ENCODE measurements at places on chromosomes 3 and 15.

DNA sequence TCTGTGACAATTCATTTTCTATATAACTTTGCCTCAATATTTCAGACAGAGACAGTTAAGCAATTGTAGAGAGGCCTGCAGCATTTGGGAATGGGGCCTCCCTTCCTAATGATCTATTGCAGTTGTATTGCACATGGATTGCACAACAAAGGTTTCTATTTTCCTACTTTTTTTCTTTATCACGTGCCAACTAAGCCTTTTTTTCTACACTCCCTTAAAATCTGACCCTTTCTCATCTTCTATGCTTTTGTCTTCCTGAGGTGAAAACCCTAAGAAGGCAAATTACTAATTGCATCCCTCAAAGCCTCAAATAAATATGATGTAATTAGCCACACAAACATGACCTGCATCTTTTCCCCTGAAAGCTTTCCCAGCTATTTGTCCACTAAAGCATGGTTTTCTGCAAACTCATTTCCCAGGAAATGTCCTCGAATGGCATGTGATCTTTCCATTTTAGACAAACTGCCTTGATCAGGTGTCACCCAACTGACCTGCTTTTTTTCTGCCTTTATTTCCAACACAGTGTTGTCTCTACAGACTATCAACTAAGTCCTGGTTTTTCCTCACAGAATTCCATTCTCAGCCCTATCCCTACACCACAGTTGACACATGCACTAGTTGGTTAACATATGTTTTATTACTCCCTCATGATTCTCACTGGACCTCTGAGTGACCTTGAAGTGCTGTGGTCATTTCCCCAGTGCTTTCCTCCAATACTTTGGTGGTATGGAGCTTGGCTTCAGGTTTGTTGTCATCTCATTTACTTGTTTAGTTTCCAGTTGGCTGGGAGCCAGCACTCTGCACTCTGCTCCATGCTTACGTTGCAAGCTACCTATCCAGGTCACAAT is 31.9 kb upstream of the TSC22D2 start:
- no peak for DNase-seq

GRCh38 chr3:47592066-47592795 is 13.6 kb upstream of the CSPG5 start:
- DNase-seq = no peak

DNA sequence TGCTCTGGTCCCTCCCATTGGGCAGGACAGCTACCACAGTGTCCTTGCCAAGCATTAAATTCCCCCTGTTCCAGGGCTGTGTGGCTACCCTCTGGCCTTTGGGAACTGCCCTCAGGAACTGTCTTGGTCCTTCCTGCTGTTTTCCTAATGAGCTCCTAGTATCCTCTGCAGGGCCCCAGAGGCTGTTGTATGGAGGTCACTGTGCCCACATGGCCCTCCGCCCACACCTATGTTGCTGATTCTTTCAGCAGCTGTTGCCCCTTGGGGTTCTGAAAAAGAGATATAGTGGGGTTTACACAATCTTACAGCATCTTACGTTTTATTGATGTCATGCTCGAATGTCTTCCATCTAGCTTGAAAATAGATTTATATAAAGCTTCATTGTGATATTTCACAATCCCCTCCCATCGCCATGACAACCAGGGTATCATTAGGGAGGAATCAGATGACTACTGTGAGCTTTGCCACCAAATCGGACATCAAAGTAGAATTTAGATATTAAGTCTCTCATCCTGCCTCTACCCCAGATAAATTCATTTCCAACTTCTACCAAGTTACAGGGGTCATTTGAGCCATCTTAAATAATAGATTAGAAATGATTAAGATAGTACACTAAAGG is 97.1 kb upstream of the NR2E3 start:
- DNase-seq = peak; percentile 15

GRCh38 chr15:73982222-73982962 is 9.7 kb downstream of the STOML1 start:
- DNase-seq = no peak

GRCh38 chr15:38598749-38599148 is 34.1 kb upstream of the RASGRP1 start:
- no peak for DNase-seq

DNA sequence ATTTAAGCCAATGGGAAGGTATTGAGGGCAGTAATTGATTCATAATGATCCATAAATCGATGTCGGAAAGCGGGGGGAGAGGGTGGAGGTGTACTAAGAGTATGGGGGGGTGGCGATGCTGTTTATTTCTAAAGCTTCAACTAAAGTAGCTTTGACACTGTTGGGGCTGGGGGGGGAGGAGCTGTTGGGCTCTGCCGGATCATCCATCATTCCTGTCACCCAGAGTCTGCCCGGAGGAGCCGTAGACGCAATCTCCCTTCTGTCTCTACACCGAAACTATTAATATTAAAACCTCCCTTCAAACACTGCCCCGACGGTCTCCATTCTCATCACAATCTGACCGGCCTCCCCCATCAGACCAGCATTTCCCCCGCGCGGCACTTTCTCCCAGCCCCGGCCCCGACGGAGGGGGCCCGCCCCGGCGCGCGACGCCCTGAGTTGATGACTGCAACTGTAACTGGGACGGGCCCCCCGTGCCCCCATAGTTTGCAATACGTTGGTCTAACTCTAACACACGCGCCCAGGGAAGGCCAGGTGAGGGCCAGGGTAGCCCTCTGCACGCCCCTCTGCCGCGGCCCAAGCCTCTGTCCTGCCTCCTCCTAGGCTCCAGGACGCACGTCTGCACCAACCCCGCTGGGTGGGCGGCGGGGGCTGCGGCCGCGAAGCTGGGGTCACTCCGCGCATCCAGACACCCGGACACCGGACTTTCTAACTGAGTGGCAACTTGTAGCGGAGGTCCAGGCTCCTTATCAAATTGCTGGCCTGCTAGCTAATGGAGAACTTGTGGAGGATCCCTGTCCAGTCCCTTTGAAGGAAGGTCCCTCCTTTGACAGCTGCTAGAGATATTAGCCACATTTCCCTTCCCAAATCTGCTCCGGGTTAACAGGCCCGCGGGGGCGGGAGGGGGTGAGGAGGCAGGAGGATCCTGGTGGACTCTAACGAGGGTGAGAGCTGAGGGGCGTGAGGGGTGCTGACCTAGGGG is 212.0 kb downstream of the MEIS2 start:
- no peak for DNase-seq

DNA sequence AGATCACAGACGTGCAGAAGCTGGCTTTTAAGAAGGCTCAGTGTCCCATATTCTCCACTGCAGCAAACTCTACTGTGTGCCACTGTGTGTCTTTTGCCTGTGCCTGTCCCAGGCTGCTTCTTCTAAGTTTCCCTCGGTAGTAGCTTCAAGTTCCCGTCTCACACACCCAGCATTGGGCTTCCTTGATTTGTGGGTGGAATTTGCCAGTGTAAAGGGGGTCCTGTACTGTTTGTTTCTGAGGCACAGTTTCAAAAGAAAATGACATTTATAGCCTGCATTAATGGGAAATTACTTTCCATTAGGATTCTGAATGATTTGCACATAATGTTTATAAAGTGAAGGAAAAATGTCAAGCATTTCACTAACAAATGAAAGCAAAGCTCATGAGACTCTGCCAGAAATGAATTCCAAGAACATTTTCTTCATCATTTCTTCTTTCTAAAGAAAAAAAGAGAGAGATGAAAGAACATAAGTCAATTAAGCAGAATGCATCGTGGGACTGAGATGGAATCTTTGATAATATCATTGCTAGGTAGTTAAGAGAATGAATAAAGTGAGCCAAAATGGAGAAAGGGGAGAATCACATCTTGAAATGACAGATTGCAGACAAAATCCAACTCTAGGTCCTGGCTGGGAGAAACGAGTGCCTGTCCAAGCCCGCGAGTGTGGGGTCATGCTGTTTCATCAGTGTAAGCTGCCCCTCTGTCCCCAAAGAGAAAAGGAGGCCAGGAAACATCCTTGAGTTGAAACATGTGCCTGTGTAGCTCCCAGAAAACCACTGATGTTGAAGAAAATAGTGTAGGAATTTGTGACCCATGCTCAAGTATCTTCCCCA is 48.6 kb upstream of the ADAMTSL3 start:
- no peak for DNase-seq

GRCh38 chr15:24878153-24878552 is 76.6 kb upstream of the SNRPN start:
- peak; percentile 29 for DNase-seq

GRCh38 chr3:65039754-65040210 is 352.0 kb upstream of the ADAMTS9 start:
- no peak for DNase-seq

GRCh38 chr3:150666167-150666566 is 37.6 kb downstream of the ERICH6 start:
- DNase-seq = no peak

DNA sequence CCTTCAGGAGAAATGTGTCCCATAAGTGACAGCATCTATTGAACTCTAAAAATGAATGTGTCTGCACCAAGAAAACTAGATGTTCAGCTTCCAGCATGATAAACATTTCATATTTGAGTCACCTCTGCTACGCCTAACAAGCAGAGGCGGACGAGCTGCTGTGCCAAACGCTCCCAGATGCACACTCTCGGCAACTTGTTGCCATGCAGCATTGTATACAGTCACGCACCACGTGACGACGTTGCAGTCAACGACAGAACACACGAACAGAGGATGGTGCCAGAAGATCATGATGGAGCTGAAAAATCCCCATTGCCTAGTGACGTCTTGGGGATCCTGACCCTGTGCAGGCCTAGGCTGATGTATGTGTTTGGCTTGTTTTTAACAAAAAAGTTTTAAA is 137.5 kb downstream of the XXYLT1 start:
- DNase-seq = no peak

GRCh38 chr3:114509756-114510155 is 215.9 kb downstream of the TIGIT start:
- no peak for DNase-seq

DNA sequence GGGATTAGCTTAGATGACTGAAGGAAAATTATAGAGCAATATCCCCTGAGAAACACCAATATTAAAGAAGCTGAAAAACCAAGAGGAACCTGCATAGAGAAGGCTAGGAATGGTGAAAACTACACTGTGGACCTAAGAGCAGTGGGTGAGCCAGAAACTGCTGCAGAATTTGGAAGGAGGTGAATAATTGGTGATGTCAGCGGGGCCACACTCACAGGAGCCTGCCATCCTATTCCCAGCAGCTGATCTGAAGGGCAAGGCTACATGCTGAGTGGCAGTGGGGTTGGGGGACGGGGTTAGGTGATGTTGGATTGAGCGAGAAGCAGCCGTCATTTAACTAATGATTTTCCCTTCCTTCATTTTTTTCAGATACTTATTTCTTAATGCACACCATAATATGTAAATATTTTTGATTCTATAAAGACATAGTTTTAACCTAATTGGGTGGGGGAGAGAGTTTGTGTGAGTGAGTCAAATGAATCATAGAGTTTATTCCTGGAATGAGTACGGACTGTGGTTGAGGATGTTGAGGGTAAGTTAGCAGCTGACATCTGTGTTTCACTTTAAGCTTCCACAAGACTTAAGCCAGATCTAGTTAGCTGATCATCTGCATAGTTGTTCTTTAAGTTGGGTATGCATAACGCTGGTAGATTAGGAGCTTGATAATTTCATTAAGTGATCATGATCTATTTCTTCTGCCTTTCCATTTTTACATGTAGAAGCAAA is 222.8 kb downstream of the PTPRG start:
- no peak for DNase-seq

GRCh38 chr15:29913528-29914135 is 91.4 kb upstream of the TJP1 start:
- no peak for DNase-seq

- peak; percentile 64 for DNase-seq
These were observed 42.1 kb upstream of the TSPAN3 start for GRCh38 chr15:77112838-77113504.

DNA sequence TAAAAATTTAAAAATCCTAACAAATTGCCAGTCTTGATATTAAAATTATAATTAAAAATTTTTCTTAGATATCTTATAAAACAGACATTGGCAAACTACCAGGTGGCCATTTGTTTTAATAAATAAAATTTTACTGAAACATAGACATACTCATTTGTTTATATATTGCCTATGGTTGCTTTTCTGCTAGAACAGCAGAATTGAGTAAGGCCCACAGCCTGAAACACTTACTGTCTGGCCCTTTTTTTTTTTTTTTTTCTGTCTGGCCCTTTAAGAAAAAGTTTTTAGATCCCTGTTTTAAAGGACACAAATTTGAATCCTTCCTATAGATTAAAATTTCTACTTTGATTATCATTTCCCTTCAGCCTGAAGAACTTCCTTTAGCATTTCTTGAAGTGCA is 60.5 kb upstream of the CTDSPL2 start:
- no peak for DNase-seq

- peak; percentile 65 for DNase-seq
These were observed 124.3 kb downstream of the FBLN2 start for GRCh38 chr3:13673207-13673606.

GRCh38 chr3:193033226-193033780 is 115.6 kb upstream of the MB21D2 start:
- DNase-seq = no peak

GRCh38 chr3:67386451-67386850 is 268.0 kb downstream of the SUCLG2 start:
- no peak for DNase-seq

DNA sequence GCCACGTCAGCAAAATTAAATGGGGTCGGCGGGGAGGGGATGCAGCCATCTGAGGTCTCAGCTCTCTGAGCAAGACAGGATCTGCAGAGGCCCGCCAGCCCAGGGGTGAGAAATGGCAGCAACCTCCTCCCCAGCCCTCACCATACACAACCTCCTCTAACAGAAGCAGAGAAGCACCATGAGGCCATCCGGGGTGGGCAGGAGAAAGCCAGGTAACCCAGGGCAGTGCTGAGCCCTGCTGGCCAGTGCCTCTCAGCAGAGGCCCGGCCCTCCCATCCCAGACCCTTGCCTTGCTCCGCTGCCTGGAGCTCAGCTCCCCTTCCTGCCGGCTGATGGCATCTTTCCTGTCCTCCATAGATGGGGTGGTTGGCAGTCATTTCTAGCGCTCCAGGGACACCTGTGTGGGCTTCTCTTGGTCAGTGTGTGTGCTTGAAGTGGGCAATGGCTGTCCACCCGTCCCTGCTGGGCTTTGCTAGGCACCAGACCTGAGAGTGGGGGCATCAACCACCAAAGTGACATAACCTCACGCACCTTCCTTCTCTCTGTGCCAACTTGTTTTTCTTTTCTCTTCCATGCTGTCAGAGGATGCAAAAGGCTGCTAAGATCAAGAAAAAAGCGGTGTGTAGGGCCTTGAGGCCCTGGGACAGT is 175.8 kb downstream of the NSMCE3 start:
- no peak for DNase-seq

GRCh38 chr3:195048059-195048905 is 222.7 kb downstream of the XXYLT1 start:
- DNase-seq = no peak

DNA sequence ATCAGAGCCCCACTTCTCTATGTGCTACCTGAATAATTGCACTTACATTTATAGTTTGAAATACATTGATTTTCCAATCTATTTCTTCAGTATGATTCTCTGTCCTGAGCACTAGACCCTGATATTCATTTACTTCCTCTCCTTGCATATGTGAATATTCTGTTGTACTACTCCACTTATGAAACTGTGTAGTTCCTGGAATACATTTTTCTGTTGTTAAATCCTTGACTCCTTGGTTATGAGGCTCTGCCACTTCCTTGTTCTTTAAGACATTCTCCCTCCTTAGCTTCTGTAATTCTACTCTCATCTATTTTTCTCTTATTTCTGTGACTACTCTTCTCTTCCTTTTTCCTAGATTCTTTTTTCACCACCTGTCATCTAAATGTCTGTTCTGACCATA is 12.9 kb upstream of the MGA start:
- DNase-seq = no peak

GRCh38 chr15:96234109-96234892 is 96.2 kb upstream of the NR2F2 start:
- no peak for DNase-seq

GRCh38 chr3:23761440-23761896 is 44.3 kb upstream of the UBE2E1 start:
- peak; percentile 76 for DNase-seq
